ENCODE measurements at places on chromosomes 16 and 17.

DNA sequence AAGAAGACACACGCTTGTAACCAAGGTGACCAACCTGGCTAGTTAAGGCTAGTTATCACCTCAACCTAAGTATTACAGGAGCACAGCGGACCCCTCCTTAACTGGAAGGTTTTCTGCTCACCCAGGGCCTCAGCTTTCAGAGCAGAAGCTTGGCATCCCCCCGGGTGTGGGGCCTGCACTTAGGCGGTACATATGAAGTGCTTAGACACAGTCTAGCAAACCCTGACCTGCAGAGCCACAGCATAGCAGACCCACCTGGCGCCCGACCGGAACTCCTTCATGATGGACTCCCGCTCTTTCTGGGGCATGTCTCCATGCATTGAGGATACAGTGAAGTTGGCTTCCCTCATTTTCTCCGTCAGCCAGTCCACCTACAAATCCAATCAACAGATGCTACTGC lies 9.8 kb downstream of the EIF4A3 start:
- DNase-seq, result no peak

DNA sequence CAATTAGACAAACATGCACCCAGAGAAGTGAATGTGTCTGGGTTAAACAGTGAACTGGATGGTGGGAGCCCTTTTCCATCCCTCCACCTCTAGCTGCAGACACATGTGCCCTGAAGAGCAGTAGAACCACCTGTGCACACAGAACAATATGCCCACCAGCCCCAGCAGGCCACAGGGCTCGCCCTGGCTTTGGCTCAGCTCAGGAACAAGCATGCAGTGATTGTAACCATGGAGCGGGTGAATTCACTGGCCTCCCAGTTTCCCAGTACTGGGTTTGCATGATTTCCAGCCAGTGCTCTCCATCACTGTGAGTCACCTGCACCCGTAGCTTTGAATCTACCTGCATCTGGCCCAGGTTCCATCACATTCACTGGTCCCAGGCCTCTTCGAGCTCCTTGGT lies 5.2 kb downstream of the GPR179 start:
- no peak for DNase-seq

- peak; percentile 87 for DNase-seq
These were observed at the start of gene ECI1 for GRCh38 chr16:2251296-2252111. Gene ECI1 (minus strand): TSS chr16:2251587. CDS start chr16:2251566, 21 bp downstream.

DNA sequence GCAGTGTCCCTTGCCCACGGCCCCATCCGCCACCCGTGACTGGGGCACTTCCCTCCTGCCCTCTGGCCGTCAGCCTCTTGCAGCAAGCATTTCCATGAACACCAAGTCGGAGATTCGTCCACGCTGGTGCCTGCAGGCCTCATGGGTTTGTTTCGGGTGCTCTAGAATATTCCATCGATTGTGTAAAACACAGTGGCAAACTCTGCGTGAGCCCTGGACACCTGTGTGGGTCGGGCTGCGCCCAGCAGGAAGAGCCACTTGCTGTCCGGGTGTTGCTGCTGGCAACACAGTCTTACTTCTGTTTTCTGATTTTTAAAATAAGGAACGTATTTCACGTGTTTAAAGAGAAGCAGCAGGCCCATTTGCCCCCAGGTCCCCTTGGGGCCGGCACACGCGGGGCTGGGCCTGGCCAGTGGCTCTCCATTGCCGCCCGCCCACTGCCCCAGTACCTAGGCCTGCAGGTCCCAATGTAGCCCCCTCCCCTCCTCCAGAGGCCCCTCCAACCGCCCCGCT lies 10.0 kb downstream of the CYBC1 start:
- DNase-seq, result no peak

- no peak for DNase-seq
These were observed 12.2 kb upstream of the CBFA2T3 start for GRCh38 chr16:88988980-88989811.

DNA sequence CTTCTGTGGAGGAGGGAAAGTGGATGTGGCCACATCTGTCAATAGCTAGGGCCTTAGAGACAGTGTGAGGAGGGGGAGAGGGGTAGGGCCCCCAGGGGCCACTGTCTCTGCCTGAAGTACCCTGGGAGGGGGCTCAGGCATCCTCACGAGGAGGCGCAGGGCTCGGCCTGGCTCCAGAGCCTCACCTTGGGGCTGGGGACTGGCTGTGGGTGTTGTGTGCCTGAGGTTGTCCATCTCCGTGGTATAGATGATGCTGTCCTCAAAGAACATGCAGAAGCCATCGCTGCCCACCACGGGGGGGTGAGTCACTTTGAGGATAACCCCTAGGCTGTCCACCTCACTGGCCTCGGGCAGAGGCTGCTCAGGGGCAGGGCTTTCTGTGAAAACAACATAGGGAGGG lies 12.1 kb downstream of the PLEKHG4 start:
- DNase-seq, result no peak

GRCh38 chr17:83018658-83019193 lies 60.7 kb upstream of the METRNL start:
- DNase-seq, result no peak

DNA sequence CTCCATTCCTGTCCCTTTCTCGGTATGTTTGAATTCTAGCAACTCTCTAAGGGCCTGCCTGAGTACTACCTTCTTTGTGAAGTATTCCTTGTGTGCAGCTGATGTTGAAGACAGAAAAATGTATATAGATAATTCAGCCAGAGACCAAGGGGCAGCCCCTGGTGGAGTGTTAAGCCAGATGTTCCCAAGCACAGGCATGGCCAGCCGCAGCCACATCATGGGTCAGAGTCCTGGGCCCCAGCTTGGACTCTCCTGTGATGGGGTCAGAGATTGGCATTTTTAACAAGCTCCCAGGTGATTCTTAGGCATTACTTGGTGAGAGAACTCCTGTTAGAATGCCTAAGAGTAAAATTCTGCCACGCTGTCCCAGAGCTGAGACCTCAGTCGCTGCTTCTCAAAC lies 100.8 kb downstream of the IRF8 start:
- DNase-seq, result no peak

DNA sequence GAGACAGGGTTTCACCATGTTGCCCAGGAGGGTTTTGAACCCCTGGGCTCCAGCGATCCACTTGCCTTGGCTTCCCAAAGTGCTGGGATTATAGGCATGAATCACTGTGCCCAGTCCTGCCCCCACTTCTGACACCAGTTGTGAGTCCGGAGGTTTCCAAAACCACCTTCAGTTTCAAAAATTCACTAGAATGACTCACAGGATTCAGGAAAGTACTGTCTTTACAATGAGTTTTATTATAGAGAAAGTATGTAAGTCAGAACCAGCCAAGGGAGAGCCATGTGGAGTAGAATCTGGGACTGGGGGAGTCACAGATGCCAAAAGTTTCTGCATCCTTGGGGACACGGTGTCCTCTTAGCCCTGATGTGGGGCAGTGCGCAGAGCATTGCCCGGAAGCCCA lies 55.1 kb downstream of the PLD6 start:
- no peak for DNase-seq

DNA sequence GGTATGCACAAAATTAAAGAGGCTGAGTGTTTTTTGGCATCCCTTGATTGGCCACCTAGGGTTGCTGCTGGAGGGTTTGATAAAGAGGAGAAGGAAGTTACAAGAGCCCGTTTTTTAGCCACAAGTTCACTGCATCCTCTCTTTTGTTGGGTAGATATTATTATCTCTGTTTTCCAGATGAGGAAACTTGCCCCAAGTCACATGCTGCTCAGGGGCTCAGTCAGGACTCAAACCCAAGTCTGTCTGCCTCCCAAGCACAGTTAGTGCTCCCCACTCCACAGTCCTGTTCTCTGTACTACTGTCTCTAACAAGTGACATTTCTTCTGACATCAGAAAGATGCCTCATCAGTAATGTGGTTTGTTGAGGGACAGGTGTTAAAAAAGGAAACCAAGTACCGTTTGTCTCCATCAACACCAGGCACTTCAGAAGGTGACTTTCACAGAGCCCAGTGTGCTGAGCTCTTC lies 1.4 kb downstream of the NT5M start:
- no peak for DNase-seq

- no peak for DNase-seq
These were observed 271.7 kb upstream of the TBX2 start for GRCh38 chr17:61127960-61128359.

DNA sequence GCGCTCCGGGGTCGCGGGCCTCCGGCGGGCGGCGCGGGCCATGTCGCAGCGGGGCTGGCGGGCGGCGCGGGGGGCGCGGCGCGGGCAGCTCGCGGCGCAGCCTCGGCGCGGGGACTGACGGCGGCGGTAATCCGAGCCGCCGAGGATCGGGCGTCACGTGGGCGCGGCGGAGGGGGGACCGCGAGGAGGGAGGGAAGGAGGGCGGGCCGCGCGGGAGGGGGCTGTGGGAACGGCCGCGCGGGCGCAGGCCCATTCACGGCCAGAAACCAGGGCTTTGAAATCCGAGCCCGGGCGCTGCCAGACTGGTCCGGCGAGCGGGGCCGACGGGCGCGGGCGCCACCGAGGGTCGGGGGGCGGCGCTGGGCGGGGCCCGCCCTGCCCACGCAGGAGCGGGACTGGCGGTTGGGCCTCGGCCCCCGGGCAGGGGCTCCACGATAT lies at the start of gene MTSS2:
Gene MTSS2 (minus strand): TSS at position 116 of the 438 bp plus-strand sequence. CDS start 262 bp downstream, outside the sequence.
- DNase-seq, result no peak

GRCh38 chr17:74601944-74602572 lies 10.0 kb upstream of the CD300LD start:
- DNase-seq, result no peak

DNA sequence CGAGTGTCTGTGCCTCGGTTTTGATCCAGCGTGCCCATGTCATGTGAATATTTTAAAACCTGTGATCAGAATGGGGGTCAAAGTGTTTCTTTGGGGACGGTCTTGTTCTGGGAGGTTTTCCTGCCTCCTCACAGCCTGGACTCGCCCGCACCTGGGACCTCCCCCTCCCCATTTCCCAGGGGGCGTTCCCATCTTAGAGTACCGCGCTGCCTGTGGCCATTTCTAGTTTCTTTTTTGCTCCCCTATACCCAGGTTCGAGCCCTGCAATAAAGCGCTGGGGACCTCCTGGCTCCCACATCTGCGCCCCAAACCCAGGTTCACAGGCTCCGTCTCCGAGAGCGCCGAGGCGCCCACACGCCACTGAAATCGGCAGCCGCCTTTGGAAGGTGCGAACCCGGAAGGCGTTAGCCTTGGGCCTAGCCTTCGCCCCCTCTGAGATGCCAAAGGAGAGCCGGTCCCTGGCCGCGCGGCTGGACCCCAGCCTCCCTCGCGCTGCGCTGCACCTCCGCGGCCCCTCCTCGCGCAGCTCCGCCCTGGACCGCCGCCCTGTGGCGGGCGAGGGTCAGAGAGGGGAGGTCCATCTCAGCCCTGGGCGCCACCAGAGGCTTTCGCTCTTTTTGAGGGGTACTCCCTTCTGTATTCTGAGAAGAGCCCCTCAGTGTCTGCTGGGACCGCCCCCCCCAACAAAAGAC lies 1.7 kb downstream of the KCNJ12 start:
- DNase-seq, result no peak
